HS-27A (cell line): ENCODE measurements at places on chromosomes 3 and 15.

- no peak for DNase-seq
These were observed 73.0 kb downstream of the HCN4 start for GRCh38 chr15:73295630-73296286.

- no peak for DNase-seq
These were observed 187.9 kb upstream of the LMCD1 start for GRCh38 chr3:8313560-8314267.

DNA sequence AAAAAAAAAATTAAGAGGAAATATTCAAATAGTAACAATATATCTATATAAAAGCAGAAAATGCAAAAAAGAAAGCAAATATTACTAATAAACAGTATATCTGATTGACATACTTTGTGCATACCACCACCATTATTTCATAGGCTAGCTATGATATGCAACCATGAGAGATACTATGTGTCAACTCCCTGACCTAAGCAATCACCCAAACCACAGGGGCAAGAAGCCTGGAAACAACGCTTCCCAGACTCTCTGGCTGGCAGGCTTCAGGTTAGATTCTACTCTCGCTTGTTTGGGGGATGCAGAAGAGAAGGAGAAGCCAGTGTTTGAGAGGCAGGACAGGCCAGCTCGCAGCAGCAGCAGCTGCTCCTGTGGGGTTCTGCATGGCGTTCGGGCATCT is 169.3 kb upstream of the TPM1 start:
- DNase-seq, result no peak

DNA sequence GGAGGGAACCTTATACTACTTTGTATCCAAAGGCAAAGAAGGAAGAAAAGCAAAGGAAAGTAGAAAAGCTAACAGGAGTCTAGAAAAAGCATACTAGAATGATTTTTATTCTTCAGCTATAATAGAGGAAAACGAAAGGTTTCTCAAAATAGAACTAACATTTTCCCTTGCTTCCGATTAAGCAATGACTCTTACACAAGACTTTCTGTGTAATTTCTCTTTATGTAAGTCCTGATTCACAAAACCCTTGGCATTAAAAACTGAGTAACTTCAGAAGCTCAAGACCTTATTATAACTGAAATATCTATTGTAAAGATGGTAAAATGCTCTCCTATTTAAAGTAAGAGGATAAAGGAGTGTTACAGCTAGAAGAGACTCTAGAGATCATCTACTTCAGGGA is 97.4 kb downstream of the DTWD1 start:
- no peak for DNase-seq

GRCh38 chr3:59126446-59126845 is 76.6 kb upstream of the CFAP20DC start:
- no peak for DNase-seq

DNA sequence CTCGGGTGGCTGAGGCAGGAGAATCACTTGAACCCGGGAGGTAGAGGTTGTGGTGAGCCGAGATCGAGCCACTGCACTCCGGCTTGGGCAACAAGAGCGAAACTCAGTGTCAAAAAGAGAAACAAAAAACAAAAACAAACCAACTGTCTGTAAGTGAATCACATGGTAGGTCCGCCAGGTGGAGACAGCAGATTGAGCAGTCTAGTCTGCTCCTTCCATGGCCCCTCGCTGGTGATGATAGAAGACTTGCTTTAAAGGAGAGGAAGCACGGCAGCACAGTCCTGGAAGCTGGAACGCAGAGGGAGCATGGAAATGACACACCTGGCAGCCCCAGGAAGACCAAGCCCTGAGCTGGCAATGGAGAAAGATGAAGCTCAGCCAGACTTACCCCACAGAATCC is 31.4 kb upstream of the MGLL start:
- DNase-seq, result no peak

DNA sequence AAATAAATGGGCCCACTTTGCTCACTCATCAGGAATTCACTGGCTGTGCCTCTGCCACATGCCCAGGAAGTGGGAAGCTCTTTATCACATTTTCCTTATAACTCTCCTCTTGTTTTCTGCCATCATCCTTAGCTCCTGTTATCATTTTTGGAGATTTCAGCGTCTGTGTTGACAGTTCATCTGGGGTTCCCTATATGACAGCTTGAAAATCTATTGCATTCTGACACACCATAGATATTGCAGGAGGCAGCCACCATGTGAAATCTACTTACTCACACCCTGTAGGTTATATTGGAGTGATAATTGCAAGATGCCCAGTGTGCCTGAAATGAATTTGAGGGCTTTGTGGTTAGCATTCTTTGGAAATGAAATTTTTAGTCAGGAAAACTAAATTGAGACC is 132.9 kb downstream of the RYR3 start:
- no peak for DNase-seq

DNA sequence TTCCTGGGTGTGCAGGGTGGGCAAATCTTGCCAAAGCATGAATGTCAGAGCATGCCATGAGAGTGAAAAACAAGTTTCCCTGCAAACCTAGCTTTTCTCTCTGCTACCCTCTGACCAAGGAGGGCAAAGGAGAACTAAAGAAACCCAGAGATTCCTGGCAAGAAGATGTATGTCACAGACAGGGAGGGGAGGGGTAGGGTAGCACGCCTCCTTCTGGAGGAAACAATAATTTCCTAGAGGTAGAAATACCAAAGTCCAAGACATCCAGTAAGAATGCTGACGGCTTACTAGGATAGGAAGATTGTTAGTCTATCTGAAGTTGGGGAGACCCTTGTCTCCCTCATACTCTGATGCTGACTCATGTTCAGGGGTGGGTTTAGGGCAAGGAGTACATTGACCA is 203.9 kb downstream of the NR1D2 start:
- DNase-seq, result peak; percentile 36

GRCh38 chr3:117120014-117120413 is 410.4 kb downstream of the TUSC7 start:
- DNase-seq, result no peak

- no peak for DNase-seq
These were observed 127.6 kb downstream of the FBLN2 start for GRCh38 chr3:13676356-13677017.

DNA sequence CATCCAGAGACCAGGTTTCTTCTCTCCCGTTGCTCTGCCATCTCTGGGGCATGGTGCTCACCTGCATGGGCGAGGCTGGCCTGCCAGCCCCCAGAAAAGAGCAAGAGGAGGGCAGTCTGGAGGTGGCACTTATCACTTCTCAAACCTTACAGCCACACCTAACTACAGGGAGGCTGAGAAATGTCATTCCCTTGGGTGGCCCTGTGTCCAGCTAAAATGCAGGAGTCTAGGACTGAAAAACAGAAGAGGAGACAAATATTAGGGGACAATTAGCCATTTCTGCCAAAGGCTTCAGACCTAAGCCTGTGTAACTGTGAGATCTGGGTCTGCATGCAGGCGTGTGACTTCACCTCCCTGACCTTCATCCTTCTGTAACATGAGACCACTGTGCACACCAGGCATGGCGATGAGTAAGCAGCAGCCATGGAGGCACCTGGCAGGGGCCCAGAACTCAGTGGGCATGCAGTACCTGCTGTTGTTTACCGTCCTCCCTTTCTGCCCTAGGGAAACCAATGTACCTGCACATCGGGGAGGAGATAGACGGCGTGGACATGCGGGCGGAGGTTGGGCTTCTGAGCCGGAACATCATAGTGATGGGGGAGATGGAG is 83.4 kb downstream of the MESD start:
- DNase-seq, result peak; percentile 40

- no peak for DNase-seq
These were observed 55.0 kb upstream of the PRR23E start for GRCh38 chr3:127137757-127138536.

DNA sequence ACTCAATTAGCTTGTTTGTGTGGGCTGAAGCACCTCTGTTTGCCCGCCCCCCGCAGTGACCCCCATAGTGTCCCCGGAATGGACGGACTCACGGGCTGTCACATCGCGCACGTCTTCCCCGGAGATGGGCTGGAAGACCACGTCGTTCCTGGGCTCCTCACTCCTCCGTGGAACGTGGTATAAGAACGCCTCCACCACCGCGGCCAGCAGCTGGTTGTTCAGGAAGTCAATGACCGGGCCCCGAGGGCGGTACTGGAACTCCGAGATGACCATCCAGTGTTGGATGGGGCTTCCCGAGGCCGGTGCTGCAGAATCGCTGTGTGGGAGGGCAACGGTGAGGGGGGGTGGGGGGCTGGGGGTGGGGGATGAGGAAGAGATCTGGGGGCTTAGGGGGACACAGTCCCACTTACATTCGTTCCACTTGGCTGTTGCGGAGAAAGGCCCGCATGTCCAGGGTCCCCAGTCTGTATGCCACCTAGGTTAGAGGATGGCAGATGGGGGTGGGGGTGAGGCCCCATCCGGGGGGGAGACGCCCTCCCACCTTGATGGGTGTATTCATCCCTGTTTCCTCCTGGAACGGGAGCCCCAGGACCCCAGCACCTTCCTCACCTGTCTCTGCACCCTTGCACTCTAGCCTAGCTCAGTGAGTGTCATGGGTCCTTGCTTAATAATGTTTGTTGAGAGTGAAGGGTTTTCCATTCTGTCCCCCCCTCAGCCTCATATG is 30.2 kb downstream of the MUC20 start:
- no peak for DNase-seq

- no peak for DNase-seq
These were observed 40.9 kb downstream of the CCR4 start for GRCh38 chr3:32992310-32992686.

DNA sequence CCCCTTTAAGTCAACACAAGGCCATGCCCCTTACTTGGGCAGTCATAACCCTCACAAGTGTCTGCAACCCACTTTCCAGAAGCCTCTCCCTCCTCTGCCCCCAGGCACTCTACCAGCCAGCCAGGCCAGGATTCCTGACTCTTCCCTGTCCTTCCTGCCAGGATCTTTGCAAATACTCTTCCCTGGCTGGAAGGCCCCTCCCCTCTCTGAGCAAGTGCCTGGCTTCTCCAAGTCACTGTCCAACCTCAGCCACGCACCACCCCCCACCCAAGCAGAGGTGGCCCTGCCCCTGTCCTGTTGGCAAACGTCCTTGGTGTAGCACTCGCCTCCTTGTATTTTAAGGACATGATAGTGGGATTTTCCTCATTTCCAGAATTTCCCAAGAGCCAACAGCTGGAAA is 54.7 kb upstream of the USP3 start:
- DNase-seq, result no peak

DNA sequence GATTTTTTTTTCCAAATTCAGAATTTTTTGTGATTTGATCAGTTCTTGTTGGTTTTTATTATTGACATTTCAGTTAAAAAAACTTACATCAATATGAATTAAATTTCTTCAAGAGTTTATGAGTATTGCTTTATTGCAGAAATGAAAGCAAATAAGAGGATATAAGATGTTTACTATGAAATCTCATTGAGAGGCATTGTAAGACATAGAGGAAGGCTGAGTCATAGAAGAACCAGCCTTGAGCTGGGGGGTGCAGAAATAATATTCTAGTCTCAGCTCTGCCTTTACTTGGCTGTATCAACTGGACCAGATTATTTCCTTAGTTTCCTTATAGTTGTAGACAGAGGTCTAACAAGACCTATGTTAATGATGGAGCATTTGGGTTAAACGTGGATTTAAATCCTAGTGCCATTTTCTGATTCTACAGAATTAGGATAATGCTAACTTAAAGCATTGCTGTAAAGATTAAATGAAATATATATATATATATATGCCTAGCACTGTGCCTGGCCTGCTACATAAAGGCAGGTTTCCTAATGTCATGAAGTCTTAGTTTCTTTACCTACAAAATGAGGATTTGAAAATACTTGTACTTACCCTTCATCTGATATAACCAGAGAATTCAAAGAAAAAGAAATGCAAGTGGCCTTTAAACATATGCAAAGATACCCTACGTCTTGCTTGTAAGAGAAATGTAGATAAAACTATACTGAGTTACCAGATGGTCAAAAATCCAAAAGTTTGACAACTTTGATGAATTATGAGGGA is 7.3 kb downstream of the FAM98B start:
- DNase-seq, result no peak

DNA sequence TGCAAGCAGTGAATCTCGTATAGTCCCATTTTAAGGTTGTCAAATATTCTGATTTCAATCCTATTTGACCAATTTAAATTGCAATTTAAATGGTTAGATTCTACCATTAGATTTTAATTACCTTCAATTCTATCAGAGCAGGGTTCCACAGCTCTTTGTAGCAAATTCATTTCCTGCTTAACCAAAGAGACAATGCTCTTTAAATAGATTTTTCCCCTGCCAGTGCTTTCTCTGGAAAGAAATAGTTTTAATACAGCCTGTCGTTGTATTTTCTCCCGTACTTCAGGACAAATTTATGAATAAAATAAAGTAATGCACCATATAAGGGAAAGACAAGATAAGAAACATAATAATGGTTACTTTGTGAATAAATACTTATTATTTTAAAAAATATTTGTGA is 62.8 kb downstream of the ZPLD1 start:
- DNase-seq, result no peak

- no peak for DNase-seq
These were observed 16.7 kb upstream of the EIF1B start for GRCh38 chr3:40292637-40293349.

DNA sequence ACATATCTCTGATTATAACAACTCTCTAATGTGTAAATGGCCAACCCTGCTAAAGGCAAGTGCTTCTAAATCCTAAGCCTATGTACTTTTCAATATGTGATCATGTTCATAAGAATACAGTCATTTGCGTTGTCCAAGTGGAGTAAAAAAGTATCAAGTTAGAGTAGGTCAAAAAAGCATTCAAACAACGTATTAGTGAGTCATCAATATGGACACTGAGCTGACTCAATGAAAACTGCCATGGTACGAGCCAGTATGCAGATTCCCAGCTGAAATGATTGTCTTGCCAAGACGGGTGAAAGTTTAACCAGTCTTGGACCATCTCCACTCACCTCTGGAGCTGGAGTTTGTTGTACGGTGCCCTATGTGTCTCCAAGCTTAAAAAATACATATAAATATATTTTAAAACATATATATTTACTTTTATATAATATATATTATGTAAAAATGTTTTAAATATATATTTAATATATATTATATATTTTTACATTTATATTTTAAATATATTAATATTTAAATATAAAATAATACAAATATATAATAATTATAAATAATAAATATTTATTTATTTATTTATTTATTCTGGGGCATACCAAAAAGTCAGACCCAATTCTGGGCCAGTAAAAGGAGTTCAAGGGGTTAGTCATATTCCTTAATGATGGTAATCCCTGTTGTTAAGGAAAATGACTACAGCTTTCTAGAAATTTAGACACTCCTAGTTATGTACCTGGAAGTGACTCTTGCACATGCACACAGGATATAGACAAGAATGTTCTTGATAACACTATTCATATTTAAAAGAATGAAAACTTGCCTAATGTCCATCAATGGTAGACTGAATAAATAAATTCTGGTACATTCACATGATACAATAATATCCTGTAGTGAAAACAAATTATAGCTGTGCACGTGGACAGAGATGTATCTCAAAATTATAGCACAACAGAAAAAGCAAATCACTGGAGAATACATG is 27.2 kb downstream of the PLSCR4 start:
- no peak for DNase-seq

GRCh38 chr3:40317061-40317855 is 7.8 kb downstream of the EIF1B start:
- DNase-seq, result peak; percentile 31

GRCh38 chr3:150656316-150656715 is 47.4 kb downstream of the ERICH6 start:
- DNase-seq, result no peak
